Activated CD4-positive, alpha-beta T cell treated with anti-CD3 and anti-CD28 coated beads, Interleukin-2, amount 50 U/mL, for 16 hours (primary cell): ENCODE measurements at places on chromosomes 6 and 20.
A peak's percentile ranks its signal among the peaks of the same experiment; 100 is the strongest.

DNA sequence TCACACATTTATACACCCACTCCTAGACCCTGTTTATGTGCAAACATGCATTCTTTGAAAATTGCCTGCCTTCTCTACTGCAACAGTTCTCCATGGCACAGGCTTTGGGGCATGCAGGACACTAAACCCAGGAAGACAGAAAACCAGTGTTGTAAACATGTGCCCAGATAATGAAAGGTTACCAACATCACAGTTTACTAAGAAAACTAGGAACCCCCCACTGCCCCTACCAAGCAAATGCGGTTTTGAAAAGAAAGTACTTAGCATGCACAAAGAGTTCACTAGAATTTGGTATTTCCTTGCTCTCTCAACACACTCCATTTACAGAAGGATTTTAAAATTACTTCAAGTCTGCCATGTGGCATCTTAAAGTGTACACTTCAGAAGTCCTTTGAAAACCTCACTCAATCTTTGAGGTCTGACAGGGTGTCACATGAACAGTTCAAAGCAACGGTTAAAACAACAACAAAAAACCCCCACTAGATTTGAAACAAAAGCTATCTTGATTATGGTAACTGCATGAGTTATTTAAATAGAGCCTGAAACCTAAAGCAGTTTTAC, 245.0 kb downstream of the GMPR start:
- peak; percentile 75 for DNase-seq

- no peak for DNase-seq
These were observed 104.0 kb upstream of the ZFP64 start for GRCh38 chr20:52295556-52295955.

DNA sequence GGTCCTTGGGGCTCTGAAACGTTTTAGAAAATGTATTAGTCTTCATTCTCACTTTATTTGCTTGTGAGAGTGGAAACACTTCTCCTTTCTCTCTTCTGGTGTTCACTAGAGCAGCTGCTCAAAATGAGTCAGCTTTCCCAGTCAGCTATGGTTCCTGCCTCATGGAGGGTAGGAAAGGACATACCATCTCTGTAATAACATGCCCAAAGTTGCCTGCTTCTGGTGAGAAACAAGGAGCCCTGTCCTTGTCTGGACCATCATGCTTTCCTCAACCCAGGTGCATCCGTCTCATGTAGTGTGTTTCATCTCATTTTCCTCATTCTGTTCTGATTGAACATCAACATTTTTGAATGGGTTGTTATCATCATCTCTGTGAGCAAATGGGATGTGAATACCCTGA, 17.1 kb upstream of the TINAG start:
- DNase-seq = peak; percentile 26

GRCh38 chr20:20711413-20711812, 1.0 kb downstream of the RALGAPA2 start:
- DNase-seq = peak; percentile 15
